ENCODE measurements at places on chromosomes 7 and 10.

GRCh38 chr7:149125189-149125862, 798 bp downstream of the ZNF425 start:
- no peak for DNase-seq

- DNase-seq, result no peak
Measured at GRCh38 chr7:21920936-21921335, 24.8 kb downstream of the CDCA7L start.

DNA sequence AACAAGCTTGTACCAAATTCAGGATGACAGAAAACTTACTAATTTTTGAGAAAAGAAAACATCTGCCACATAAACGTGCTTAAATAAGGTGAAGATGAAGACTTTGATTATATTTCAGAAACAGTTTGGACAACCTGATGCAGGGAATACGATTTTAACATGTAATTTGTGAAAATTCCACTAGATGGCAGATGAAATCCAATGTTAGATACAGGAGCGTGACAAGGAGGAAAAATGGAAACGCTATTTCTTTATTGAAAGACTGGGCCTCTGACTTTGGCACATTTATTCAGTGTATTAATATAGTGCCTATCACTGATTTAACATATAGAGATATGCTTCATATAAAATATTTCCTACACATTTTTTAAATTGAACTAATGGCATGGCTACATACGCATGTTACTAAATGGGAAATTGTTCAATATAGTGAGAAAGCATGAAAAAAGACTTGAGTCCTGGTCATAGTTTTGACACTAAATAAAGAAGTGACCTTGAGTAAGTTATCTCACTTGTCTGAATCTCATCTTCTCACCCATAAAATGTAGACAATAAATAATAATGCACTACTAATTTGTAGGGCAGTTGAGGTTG, 60.7 kb downstream of the CD36 start:
- peak; percentile 69 for DNase-seq

DNA sequence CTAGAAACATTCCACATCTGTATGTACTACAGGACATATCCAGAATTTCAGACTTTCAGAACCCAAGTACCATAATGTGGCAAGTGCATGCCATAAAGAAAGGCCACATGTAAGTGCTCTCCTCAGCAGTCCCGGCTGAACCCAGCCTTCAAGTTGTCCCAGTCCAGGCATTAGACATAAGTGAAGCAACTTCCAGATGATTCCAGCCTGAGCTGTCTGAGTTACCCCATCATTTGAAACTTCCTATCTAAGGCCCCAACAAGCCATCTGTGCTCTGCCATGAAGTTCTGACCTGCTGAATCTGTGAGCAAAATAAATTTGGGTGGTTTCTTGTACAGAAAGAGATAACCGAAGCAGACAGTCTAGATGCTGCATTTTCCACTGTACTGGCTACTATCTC, 218.8 kb downstream of the IPMK start:
- peak; percentile 19 for DNase-seq

DNA sequence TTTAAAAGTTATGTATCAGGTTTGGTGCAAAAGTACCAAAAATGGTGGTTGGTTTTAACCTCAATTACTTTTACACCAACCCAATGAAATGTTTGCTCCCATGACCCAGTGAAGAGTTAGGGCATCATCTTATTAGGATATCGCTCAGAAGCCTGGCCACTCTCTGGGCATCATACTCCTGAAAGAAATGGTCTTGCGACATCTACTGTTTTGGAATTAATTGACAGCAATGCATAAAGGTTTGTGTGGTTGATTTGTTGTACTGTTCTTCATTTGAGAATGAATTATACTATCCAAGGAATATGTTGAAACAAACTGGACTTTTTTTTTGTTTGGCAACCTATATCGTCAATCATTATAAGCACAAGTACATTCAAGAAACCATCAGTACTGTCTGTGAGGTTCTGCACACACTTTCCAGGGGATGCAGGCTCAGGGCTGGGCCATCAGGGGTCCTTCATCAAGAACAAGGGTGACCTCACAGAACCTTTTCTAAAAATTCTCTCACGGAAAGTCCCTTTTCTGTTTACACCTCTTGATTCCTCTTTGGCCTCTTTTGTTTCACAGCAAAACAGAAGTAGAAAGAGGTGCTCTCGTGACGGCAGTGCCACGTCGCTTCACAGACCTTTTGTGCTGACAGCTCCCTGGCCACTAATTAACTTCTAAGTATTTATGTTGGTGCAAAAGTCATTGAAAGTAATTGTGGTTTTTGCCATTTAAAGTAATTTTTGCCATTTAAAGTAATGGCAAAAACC, 117.2 kb upstream of the KLF6 start:
- DNase-seq, result peak; percentile 63

DNA sequence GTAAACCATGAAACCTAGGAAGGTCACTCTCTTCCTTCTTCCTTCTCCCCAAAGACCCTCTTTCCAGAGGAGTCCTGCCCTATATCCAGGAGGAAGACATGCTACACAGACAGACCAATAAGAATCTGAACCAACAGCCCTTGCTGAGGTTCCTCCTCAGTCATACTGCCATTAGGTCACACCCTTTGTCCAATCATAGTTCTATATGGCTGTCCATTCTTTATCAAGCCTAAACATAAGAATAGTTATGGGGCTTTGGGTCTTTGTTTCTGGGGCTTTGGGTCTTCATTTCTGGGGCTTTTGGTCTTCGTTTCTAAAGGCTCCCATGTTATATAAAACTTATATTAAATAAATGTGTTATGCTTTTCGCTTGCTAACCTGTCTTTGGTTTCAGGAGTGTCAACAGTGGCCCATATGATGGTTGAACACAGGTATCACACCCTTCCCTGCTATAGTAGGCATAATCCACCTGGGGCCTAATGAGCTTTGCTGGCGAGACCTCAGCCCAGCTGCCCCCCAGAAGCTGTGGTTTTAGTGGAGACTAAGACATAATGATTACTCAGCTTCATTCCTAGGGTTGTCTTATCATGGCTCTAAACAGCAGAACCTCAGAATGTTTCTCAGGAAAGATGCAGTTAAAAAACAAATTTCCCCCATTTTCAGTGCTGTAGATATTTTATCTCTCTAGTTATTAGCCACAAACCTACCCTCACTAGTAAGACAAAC, 91.6 kb downstream of the ELMO1 start:
- no peak for DNase-seq

- DNase-seq, result no peak
Measured at GRCh38 chr7:159000859-159001435, 143.7 kb downstream of the VIPR2 start.

- no peak for DNase-seq
Measured at GRCh38 chr7:141369422-141369821, 181.8 kb upstream of the AGK start.

- no peak for DNase-seq
Measured at GRCh38 chr10:126240483-126240882, 147.8 kb downstream of the ADAM12 start.

DNA sequence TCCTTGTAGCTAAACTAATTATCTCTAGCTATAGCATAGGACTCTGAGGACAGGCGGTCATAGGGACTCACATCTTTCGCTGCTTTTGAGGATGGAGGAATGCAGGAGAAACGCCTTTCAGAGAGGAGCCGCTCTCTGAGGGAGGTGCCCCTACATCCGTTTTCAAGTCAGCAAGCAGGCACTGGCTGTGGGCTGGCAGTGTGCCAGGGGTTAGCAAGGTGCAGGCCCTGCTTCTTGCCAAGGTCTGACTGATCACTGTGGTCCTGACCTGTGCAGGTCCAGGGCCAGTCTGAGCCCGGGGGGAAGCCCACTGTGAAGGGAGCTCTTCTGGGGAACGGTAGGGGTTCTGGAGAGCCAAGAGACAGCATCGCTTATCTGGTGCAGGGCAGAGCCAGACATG, 89.4 kb downstream of the SH3PXD2A start:
- DNase-seq, result no peak

- DNase-seq, result no peak
Measured at GRCh38 chr10:34413214-34413613, 401.9 kb downstream of the PARD3 start.

GRCh38 chr10:63054889-63055611, 78.1 kb upstream of the NRBF2 start:
- peak; percentile 17 for DNase-seq

DNA sequence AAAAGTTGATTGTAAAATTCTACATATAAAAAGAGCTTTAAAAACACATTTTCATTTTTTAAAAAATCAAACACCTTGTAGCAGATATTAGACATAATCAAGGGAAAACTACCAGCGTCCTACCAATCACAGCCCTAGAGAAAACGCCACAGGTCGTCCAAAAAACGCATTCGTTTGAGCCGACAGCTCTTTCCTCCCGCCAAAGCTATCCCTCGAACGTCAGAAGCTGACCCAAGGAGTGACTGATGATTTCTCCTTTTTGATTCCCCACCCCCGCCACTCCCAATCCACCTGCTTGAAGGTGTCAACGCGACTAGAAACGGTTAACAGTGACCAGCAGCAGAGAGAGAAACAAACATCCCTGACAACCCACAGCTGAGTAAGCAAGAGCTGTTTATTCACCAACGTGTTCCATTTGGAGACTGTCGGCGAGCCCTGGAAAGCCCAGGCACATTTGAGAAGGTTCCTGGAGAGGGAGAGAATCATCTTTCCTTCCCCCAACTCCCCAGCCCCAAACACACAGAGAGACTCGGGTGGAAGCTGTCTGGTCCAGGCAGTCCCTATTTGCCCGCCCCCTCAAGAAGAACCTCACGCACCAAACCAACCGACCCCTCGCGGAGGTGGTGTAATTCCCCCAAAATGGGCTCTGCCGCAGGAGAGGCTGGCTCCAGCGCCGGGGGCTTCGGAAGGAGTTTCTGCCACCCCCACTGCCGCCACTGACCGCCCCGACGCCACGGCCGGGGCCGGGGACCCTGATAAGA, 622 bp downstream of the CPEB3 start:
- peak; percentile 50 for DNase-seq

All from fibroblast of mammary gland (primary cell).